Activated CD4-positive, alpha-beta T cell treated with anti-CD3 and anti-CD28 coated beads, Interleukin-2, amount 10 ng/mL, durations not matched to agents 24 days and 14 days (primary cell): ENCODE measurements at places on chromosomes 13 and 19. TPM values are rescaled to one million over a fixed set of nuclear protein-coding genes. Genes with fewer than 3 reads are reported as not detected.

- DNase-seq = no peak
Measured at GRCh38 chr13:99992949-99993351, 11.4 kb downstream of the ZIC2 start.

DNA sequence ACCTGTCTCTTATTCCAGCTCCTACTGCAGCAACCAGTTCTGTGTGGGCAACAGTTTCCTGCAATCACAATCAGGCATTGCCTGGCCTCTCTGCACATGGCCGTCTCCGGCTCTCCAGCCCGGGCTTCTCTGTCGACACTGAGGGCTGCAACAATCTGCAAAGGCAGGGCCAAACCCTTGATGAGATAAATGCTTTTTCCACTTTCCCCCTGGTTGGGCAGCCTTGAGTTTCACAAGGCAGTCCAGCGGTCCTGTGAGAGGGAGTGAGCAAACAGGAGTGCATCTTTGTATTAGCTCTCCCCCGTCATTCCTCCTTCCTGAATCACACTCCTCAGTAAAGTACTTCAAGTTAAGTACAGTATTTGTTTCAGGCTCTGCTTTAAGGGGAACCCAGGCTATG, 40.7 kb upstream of the VWA8 start:
- DNase-seq = no peak

GRCh38 chr13:27022571-27023311, 148.9 kb downstream of the USP12 start:
- no peak for DNase-seq

DNA sequence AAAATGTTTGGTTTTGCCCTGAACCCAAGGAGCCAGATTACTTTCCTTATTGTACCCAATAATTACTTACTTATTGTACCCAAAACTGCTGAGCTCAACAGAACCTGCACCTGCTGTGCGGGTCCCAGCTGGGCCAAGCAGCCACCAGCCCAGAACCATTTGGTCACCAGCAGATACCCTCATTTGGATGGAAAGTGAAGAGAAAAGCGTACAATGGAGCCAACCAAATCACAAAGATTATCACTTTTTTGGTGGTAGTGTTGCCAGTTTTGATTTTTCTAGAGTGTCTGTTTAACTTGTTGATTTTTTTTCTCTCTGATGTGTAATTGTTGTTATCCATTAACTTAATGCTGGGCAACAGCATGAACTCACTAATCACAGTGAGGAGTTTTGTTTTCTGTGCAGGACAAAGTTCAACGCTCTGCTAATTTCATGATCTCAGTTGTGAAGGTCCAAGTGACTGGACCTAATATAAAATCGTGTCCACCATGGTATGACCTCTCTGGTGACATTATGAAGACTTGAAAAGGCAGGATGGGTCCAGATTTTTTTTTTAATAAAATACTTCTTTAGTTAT, 23.8 kb downstream of the SPATA13 start:
- no peak for DNase-seq

DNA sequence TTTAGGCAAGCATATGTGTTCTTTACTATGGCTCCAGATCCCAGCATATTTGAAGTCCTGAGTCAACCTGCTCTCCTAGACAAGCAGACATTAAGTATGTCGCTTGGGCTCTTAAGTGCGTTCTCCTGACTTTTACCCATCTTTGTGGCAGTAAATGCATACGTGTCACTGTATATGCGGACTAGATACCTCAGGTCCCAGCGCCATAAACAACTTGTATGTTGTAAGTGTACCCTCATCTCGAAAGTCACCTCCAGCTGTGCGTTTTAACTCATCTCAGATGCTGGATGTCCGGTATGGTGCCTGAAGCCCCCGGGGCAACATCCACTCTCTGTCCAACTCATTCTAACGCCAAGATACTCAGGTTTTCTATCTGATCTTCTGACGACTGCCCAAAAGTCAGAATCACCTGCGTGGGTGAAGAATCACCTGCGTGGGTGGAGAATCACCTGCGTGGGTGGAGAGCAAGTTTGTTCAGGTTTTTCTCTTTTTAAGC, 1.7 kb downstream of the PTOV1 start:
- no peak for DNase-seq

Gene PRR22
- total RNA-seq = 6.7 and 7.5 TPM in 2 replicates

- DNase-seq = no peak
Measured at GRCh38 chr13:27789495-27790303, 2.6 kb upstream of the GSX1 start.

DNA sequence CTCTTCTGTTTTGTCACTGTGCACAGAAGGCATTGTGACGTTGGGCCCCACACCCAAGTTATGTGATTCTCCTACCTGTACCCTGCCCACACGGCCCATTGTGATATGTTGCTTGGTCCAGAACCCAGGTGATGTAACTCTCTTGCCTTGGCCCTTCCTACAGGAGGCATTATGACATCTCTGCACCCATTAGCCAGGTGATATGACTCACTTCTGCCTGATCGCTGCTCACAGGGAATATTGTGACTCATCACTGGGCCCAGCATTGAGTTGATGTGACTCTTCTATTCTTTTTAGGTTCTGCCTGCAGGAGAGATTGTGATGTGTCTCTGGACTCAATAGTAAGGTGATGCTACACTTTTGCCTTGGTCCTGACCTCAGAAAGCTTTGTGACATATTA, 65.4 kb upstream of the ZNF91 start:
- no peak for DNase-seq
